T-helper 17 cell (primary cell): ENCODE measurements at places on chromosomes 12 and 14. TPM values are rescaled to one million over a fixed set of nuclear protein-coding genes. Genes with fewer than 3 reads are reported as not detected.

The BHLHE41 gene
- not detected for total RNA-seq

The AMDHD1 gene
- total RNA-seq: 1.1 TPM

The PROX2 gene
- not detected for total RNA-seq

The KRT3 gene
- not detected for total RNA-seq

The SH2B3 gene
- 38.7 TPM for total RNA-seq

The PMCH gene
- total RNA-seq: not detected

The RARG gene
- total RNA-seq: 57.6 TPM

The RASAL1 gene
- 0.89 TPM for total RNA-seq

The LTBR gene
- 0.47 TPM for total RNA-seq

The EPYC gene
- not detected for total RNA-seq

The CCDC38 gene
- 0.10 TPM for total RNA-seq

The B4GALNT3 gene
- total RNA-seq: 1.7 TPM

The FAM181A gene
- total RNA-seq: not detected

DNA sequence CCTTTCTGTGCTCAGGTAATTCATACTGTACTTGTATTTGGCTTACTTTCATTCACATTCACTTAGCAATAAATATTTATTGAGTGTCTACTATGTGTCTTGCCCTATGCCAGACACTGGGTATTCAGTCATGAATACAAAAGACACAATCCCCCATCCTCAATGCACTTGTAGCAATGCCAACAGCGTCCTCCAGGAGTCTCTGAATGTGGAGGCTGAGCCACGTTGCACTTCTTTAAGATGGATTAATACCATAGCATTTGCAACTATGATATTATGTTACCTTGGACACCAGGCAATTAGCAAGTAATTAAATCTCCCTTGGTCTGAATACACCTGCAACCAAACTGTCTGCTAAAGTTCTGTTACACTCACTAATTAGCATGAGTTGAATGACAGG, 58.8 kb downstream of the OTX2 start:
- no peak overlapping the region for H3K4me3 ChIP-seq
- H3K36me3 ChIP-seq: no peaks in the 10 kb centered on the region
- no peaks in the 10 kb centered on the region for H3K4me1 ChIP-seq
- no peak for DNase-seq
- H3K27me3 ChIP-seq: peaks cover 51% of the 10 kb centered on the region

- no peak for DNase-seq
- no peak overlapping the region for H3K4me3 ChIP-seq
- peak overlapping the region; percentile 34 for H3K27ac ChIP-seq
- H3K4me1 ChIP-seq: peaks cover 31% of the 10 kb centered on the region
Observed at GRCh38 chr12:130832561-130833209, 6.4 kb downstream of the STX2 start.

- peaks cover 5% of the 10 kb centered on the region for H3K4me1 ChIP-seq
- H3K27ac ChIP-seq: no peak overlapping the region
- no peak overlapping the region for H3K4me3 ChIP-seq
- DNase-seq: no peak
Observed at GRCh38 chr12:29198901-29199300, 49.8 kb downstream of the FAR2 start.

- H3K4me3 ChIP-seq: peak overlapping the region; percentile 19
- H3K36me3 ChIP-seq: peaks cover 4% of the 10 kb centered on the region
- H3K27me3 ChIP-seq: no peaks in the 10 kb centered on the region
- peak overlapping the region; percentile 72 for H3K27ac ChIP-seq
- H3K4me1 ChIP-seq: peaks cover 12% of the 10 kb centered on the region
Observed at GRCh38 chr12:31896514-31897039, 62.6 kb upstream of the RESF1 start.

GRCh38 chr12:88141425-88141773, 489 bp downstream of the CEP290 start:
- no peak for DNase-seq
- peak overlapping the region; percentile 96 for H3K27ac ChIP-seq
- H3K4me3 ChIP-seq: peak overlapping the region; percentile 97
- H3K36me3 ChIP-seq: peaks cover 18% of the 10 kb centered on the region

GRCh38 chr14:72742118-72742837, 151.6 kb downstream of the DPF3 start:
- no peak overlapping the region for H3K4me3 ChIP-seq
- no peak for DNase-seq
- no peaks in the 10 kb centered on the region for H3K36me3 ChIP-seq
- H3K27ac ChIP-seq: no peak overlapping the region

DNA sequence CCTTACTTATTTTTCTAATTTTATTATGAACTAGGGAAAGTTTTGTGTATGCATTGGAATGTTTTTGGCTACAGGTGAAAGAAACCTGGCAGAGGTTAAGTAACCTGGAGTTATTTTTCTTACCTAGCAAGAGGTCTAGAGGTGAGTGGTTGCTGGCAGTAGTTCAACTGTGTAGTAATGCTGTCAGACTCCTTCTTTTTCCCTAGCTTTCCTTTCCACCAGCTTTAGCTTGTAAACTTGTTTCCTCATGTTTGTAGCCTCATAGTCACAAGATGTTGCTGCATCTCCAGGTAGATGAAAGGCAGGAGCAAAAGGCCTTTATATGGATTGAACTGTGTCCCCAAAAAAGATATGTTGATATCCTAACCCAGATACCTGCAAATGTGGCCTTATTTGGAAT, 105.1 kb upstream of the AMIGO2 start:
- peaks cover 11% of the 10 kb centered on the region for H3K36me3 ChIP-seq
- H3K4me3 ChIP-seq: no peak overlapping the region
- H3K27me3 ChIP-seq: no peaks in the 10 kb centered on the region
- DNase-seq: no peak
- H3K4me1 ChIP-seq: peaks cover 31% of the 10 kb centered on the region

GRCh38 chr14:51780741-51781140, 79.7 kb upstream of the GNG2 start:
- DNase-seq: no peak
- peaks cover 2% of the 10 kb centered on the region for H3K36me3 ChIP-seq
- no peak overlapping the region for H3K4me3 ChIP-seq
- peaks cover 18% of the 10 kb centered on the region for H3K4me1 ChIP-seq

DNA sequence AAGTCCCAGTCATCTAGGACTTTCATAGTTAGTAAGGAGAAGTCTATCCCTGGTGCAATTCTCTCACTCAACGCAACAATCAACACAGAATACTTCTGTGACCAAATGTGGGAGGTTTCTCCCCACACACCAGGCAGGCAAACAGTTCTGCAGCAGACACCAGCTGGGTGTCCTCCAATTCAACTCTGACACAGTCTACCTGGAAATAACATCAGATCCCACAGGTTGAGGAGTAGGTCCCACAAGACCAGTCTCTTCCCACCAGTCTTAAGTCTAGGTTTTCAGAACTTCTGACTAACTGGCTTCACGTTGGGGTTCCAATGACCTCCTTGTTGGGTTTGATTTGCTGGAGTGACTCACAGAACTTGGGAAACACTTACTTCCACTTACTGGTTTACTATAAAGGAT, 14.8 kb downstream of the ACOT6 start:
- H3K27me3 ChIP-seq: peaks cover 7% of the 10 kb centered on the region
- no peak overlapping the region for H3K4me3 ChIP-seq
- H3K27ac ChIP-seq: no peak overlapping the region
- DNase-seq: no peak
- H3K4me1 ChIP-seq: peaks cover 3% of the 10 kb centered on the region

DNA sequence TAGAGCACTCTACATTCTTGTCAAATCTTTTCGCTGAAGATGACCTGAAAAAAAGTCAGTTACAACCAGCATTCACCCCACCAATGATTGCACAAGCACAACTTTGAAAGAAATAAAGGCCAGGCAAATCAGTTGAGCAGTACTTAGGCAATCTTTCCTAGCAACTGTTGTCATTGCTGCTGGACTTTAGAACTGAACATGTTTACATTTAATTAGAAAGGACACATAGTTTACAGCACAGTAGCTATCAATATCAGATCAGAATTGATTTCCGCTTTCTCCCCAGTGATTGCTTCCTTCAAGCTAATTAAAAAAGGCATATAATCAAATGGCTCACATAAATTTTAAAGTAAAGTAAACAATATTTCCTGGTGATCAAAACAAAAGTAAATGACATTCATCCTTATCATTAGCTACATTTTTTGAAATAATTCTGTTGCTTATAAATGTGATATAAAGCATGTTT, 128.4 kb downstream of the FOXA1 start:
- H3K27me3 ChIP-seq: no peaks in the 10 kb centered on the region
- H3K4me1 ChIP-seq: no peaks in the 10 kb centered on the region
- no peak overlapping the region for H3K4me3 ChIP-seq
- no peak for DNase-seq

- H3K27ac ChIP-seq: no peak overlapping the region
- H3K27me3 ChIP-seq: peaks cover 6% of the 10 kb centered on the region
- no peaks in the 10 kb centered on the region for H3K36me3 ChIP-seq
Observed at GRCh38 chr14:75307700-75308379, 29.2 kb downstream of the FOS start.

- no peaks in the 10 kb centered on the region for H3K27me3 ChIP-seq
- H3K4me1 ChIP-seq: peaks cover 6% of the 10 kb centered on the region
- no peak overlapping the region for H3K4me3 ChIP-seq
Observed at GRCh38 chr12:31950088-31950487, 9.1 kb upstream of the RESF1 start.

DNA sequence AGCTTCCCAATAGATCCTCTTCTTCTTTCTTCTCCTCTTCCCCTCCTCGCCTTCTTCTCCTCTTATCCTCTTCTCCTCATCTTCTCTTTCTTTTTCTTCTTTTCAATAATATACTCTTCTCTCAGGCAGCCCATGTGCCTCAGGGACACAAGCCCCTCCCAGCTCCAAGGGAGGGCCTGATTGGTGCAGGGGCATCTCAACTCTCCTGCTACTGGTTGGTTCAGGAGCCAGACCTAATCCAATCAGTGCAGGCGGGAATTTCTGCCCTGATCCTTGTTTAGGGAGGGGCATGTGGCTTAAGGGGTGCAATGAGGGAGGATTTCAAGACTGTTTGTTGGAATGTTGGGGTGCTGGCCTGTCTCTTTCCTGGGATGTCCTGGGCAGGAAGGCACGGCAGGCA, 9.0 kb downstream of the SERPINA12 start:
- no peak overlapping the region for H3K27ac ChIP-seq
- peaks cover 3% of the 10 kb centered on the region for H3K36me3 ChIP-seq
- DNase-seq: no peak
- H3K4me1 ChIP-seq: no peaks in the 10 kb centered on the region
- peak overlapping the region; percentile 49 for H3K4me3 ChIP-seq

DNA sequence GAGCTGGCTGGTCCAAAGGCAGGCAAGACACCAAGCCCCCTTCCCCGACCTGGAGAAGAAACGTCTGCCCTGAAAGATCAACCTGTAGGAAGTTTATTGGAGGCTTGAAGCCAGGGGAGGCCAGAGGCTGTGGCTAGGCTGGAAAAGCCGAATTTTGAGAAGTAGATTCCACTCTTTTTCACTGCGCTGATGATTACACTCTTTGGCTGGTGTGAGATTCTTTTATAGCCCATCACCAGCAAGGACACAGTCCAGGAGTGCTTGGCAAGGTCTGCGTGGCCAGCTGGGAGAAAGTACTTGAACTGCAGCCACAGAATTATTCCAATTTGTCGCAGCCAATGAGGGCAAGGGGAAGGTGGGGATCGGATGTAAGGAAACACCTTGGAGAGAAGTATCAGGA, 45.0 kb downstream of the SYNE3 start:
- H3K36me3 ChIP-seq: peaks cover 14% of the 10 kb centered on the region
- peaks cover 24% of the 10 kb centered on the region for H3K4me1 ChIP-seq
- H3K4me3 ChIP-seq: no peak overlapping the region
- DNase-seq: no peak
- H3K27ac ChIP-seq: peak overlapping the region; percentile 92
- no peaks in the 10 kb centered on the region for H3K27me3 ChIP-seq

- H3K27ac ChIP-seq: peak overlapping the region; percentile 83
- DNase-seq: peak; percentile 31
- peak overlapping the region; percentile 93 for H3K4me3 ChIP-seq
- H3K36me3 ChIP-seq: peaks cover 7% of the 10 kb centered on the region
- peaks cover 22% of the 10 kb centered on the region for H3K27me3 ChIP-seq
Observed at GRCh38 chr12:34218193-34219045, 196.1 kb downstream of the ALG10 start.

GRCh38 chr14:91878274-91878673, 10.9 kb upstream of the TC2N start:
- no peak for DNase-seq
- no peak overlapping the region for H3K4me3 ChIP-seq
- peaks cover 2% of the 10 kb centered on the region for H3K36me3 ChIP-seq
- no peak overlapping the region for H3K27ac ChIP-seq

GRCh38 chr14:70599345-70599744, 1.1 kb downstream of the MED6 start:
- H3K36me3 ChIP-seq: no peaks in the 10 kb centered on the region
- DNase-seq: no peak
- H3K4me1 ChIP-seq: peaks cover 17% of the 10 kb centered on the region
- peak overlapping the region; percentile 96 for H3K4me3 ChIP-seq
- peaks cover 2% of the 10 kb centered on the region for H3K27me3 ChIP-seq

GRCh38 chr12:68481181-68481941, 129.3 kb upstream of the RAP1B start:
- H3K27ac ChIP-seq: peak overlapping the region; percentile 64
- peaks cover 20% of the 10 kb centered on the region for H3K4me1 ChIP-seq
- DNase-seq: no peak
- H3K27me3 ChIP-seq: no peaks in the 10 kb centered on the region

GRCh38 chr12:130011611-130012385, 108.0 kb upstream of the TMEM132D start:
- H3K4me1 ChIP-seq: no peaks in the 10 kb centered on the region
- H3K36me3 ChIP-seq: peaks cover under 1% of the 10 kb centered on the region
- peaks cover 6% of the 10 kb centered on the region for H3K27me3 ChIP-seq

DNA sequence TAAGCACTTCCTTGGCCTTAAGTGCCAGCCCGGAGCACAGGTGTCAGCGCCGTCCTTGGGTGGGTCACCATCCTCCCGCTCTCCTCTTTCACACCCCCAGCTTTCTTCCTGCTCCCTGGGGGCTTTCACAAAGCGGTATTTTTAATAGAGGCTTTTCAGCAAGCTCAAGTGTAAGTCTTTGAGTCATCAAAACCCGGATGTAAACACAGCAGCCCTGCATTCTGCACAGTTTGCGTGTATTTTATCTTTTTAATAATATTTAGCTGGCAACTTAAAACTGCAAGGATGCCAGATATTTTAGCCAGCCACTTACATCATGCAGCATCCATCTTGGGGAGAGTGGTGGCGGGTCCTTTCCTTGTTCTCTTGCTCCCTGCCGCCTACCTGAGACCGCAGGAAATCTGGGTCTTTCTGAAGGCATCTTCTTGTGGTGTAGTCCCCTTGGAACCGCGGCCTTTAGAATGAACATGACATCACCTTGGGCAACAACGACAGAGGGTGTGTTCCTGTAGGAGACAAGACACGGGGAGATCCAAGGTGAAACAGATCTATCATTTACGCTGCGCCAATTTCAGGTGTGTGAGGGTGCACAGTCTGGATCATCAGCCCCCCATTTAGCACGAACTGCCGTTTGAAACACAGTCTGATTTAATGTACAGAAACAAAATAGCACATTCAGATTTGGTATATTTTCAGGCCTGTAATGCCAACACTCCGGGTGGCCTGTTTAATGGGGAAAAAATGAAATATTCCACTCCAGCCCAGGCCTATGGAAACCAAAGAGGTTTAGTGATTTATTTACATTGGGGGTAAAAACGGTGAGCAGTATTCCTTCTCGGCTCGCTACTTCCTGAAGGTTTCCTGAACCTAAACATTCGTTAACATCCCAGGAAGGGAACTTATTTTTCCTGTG, 12.5 kb upstream of the IRF2BPL start:
- H3K4me3 ChIP-seq: peak overlapping the region; percentile 84
- H3K27me3 ChIP-seq: no peaks in the 10 kb centered on the region
- H3K4me1 ChIP-seq: peaks cover 56% of the 10 kb centered on the region
- DNase-seq: peak; percentile 56
- peak overlapping the region; percentile 98 for H3K27ac ChIP-seq

GRCh38 chr14:47020500-47020899, 368.9 kb upstream of the RPL10L start:
- no peaks in the 10 kb centered on the region for H3K4me1 ChIP-seq
- no peaks in the 10 kb centered on the region for H3K36me3 ChIP-seq
- no peak overlapping the region for H3K27ac ChIP-seq
- H3K4me3 ChIP-seq: no peak overlapping the region
- H3K27me3 ChIP-seq: no peaks in the 10 kb centered on the region
